ENCODE measurements at places on chromosomes 2 and 18.

DNA sequence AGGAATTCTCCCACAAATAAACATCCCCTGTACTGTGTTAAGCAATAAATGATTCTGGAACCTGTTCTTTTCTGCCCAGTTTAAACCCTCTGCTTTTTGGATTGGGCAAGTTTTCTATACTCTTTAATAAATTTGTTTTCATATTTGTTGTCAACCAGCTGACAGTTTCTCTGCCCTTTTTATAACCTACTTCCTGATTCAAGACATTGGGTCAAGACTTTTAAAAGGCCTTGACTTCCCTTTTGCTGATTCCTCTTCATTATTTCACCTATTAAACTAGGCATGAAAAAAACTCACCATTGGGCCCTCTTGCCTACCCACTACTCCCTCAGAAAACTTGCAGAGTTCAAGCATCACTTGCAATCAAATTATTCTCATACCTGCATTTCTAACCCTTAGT is 459.5 kb downstream of the ARHGAP15 start:
- no peak for DNase-seq

- DNase-seq, result no peak
Observed at GRCh38 chr2:170715932-170716777, 1.0 kb downstream of the SP5 start.

DNA sequence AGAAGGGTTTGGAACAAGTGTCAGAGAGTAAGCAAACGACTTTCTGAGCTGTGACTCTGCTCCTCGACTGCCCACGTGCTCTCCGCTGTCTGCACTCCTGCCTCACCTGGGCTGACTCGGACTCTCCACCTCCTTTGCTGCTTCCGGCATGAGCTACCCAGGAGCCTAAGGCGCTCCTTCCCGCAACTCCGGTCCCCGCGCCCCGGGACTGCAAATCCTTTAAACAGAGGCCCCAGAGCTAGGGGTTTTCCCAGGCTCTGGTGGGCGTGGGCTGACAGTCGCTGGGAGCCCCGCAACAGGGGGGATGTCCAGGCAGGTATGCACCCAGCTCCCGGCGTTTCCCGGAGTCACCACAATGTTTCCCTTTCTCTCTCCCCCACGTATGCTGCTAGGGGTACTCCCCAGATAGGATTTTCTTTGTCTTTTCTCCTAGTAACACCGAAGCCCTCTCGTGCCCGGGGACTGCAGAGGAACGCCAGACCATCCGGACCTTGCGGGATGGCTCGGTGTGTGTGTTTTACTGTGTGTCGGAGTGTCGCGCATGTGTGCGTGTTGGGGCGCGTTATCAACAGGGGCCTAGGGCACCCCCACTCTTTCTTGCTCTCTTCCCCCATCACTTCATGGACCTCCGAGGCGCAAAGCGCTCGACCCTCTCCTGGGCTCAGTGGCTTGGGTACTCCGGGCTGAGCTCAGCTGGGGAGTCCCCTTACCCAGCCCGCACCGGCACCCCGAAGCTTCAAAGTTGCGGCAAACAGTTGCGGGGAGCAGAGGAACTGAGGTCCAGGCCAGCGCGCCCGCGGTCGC is 691 bp upstream of the THSD7B start:
- DNase-seq, result no peak

- DNase-seq, result no peak
Observed at GRCh38 chr2:172105471-172106107, 2.9 kb upstream of the DLX2 start.

DNA sequence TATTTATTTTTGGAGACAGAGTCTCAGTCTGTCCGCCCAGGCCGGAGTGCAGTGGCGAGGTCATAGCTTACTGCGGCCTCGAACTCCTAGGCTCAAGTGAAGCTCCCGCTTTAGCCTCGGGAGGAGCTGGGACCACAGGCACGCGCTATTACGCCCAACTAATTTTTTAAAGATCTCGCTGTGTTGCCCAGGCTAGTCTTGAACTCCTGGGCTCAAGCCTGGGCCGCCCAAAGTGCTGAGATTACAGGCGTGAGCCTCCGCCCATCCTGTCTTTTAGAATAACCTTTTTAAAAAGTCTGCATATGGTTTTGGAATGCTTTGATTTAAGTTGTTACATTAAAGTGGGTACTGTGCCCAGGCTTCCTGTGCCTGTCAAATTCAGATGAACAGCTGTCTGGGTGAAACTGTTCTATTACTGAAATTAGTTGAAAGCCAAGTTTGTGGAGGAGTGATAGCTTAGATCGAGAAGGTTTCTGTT is 944 bp downstream of the RAB3GAP1 start:
- DNase-seq, result no peak

Measured in activated naive CD4-positive, alpha-beta T cell (primary cell).